ENCODE measurements at places on chromosomes 2 and 18. TPM values are rescaled to one million over a fixed set of nuclear protein-coding genes. Genes with fewer than 3 reads are reported as not detected.

CFC1 gene
- not detected for total RNA-seq

AQP12A gene
- total RNA-seq, result not detected

- DNase-seq, result no peak
Measured at GRCh38 chr18:78630981-78631510, 348.6 kb upstream of the SALL3 start.

- no peak for DNase-seq
Measured at GRCh38 chr2:234797566-234798250, 154.1 kb upstream of the SH3BP4 start.

FIGN gene
- total RNA-seq, result 9.0 TPM

DNA sequence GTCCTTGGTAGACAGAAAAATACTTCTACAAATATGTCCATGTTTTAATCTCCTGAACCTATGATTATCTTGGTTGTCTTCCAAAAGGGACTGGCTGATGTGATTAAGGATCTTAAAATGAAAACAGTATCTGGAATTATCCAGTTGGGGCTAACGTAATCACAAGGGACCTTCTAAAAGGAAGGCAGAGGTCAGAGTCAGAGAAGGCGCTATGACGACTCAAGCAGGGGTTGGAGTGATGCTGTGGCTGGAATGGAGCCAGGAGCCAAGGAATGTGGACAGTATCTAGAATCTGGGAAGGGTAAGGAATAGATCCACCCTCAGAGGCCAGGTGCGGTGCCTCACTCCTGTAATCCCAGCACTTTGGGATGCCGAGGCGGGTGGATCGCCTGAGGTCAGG is 4.2 kb upstream of the USP14 start:
- DNase-seq, result no peak

- no peak for DNase-seq
Measured at GRCh38 chr18:77056344-77057005, 76.1 kb downstream of the MBP start.

MRO gene
- total RNA-seq, result not detected

DNA sequence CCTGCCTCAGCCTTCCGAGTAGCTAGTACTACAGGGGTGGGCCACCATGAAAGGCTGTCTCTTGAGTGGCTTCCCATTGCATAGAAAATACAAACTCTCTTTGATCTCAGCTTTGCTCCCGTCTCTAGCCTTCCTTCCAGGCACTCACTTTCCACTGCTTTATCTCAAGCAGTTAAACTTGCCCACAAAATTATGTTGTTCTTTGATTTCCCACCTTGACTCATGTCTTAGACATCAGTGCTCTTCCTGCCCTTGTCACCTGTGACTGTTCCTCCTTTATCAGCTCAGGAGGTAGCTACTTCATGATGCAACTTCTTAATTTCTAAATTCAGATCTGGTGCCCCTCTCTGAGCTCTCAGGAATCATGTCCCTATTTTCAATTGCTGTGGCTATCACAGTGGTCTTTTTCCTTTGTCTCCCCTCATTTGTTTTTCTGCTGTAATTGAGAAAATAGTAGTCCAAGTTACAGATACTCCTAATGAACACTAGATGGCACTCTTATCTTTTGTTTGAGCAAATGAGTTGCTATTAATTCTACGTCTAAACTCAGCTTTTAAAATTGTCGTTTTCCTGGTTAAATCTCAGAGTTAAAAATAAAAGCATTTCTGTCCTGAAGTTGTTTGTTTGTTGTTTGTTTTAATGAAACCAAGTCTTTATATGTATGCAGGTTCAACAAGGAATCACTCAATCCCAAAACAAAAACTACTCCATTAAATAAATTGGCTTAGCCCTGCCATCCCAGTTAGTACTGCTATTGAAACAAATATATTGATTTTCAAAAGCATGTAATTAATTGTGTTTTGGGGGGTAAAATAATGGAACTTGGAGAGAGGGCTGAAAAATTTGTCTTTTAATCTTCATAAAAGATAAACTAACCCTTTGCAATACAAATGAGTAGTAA is 46.9 kb upstream of the GREB1L start:
- peak; percentile 55 for DNase-seq

PTPRN gene
- total RNA-seq, result not detected

EPB41L3 gene
- not detected for total RNA-seq

GRCh38 chr2:24233321-24233720 is 58.5 kb downstream of the FAM228A start:
- no peak for DNase-seq

DNA sequence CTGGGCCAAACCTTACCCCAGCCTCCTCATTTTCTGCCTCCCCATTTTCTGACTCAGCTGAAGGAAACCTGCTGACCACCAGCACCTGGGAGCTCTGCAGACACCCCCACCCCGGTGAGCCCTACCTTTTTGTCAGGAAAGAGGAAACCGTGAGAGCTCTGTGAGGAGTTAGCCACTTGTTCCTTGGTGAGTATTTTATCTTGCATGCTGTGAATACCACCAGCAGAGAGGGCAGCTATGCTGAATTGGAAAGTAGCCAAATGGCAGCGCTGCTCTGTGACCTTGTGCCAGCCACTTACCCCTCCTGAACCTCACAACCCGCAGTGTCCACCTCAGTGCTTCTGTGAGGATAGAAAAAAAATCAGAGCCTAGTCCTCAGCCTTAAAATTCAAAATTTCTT is 2.5 kb downstream of the MPPE1 start:
- no peak for DNase-seq

GRHL1 gene
- total RNA-seq, result 2.0 TPM

DNA sequence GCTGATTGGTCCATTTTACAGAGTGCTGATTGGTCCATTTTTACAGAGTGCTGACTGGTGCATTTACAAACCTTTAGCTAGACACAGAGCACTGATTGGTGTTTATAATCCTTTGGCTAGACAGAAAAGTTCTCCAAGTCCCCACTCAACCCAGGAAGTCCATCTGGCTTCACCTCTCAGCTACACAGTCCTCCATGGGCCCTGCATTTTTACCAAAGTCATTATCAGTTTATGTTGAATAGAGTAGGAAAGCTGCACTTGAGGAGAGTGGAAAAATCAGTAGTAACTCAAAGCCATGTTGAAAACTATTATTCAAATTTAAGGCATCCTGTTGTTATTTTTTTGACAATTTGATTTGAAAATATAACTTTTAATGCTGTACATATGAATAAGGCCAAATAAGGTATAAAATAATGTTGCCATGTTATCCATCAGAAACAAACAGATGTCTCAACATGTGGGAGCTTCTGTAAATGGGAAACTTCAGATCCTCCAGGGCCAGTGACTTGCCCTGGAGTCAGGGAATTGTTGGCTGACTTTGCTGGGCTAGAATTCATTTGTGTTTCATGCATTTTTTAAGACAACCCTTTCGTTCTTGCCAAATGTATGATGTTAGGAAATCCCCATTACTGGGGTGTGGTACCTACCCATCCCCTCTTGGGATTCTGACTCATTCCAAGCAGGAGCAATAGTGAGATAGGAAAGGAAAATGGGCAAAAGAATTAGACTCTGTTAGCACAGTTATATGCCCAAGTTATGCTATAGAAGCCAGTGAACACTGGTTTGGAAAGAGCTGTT is 37.8 kb upstream of the CCDC195 start:
- DNase-seq, result peak; percentile 73

- DNase-seq, result peak; percentile 39
Measured at GRCh38 chr2:167689444-167689843, 558.0 kb downstream of the STK39 start.

NPPC gene
- not detected for total RNA-seq

GRCh38 chr2:65999103-65999502 is 435.8 kb upstream of the MEIS1 start:
- no peak for DNase-seq

PLB1 gene
- total RNA-seq, result 0.91 TPM

- no peak for DNase-seq
Measured at GRCh38 chr2:42055573-42056514, 8.0 kb downstream of the PKDCC start.

DNA sequence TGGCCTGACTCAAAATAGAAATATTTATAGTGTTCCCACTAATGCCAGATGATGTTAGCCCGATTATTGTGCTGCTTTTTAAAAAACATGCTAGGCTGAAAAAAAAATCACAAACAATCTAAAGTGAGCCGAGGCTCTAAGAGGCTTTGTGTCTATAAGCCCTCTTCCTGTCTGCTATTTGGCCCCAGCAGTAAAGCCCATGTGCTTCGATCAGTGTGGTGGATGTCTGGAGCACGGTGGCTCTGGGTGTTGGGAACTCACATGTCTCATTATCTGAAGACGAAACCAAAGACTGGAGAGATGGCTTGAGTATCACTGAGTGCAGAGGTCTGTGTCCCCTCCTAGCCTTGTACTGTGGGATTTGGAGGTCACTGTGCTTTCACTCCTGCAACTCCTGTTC is 55.1 kb downstream of the INO80C start:
- DNase-seq, result no peak

DNA sequence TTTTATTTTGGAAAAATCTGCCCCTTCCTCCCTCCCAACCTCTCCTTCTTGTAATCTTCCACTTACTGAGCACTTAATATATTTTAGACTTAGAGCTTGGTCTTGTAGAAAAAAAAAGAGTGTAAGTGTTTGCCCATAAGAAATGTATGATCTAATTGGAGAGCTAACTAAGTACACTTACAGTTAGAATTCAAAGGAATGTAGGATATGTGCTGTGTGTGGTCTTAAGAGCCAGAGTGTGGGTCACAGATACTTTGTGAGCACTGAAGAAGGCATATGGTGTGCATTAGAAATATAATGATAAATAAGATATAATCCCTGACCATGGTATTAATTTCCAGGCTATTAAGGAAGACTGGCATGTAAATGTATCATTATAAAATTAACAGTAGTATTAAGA is 91.8 kb upstream of the ZNF521 start:
- DNase-seq, result no peak

GRCh38 chr2:221553333-221553732 is 18.8 kb downstream of the EPHA4 start:
- no peak for DNase-seq

- DNase-seq, result no peak
Measured at GRCh38 chr2:199197448-199197847, 260.3 kb downstream of the SATB2 start.

GRCh38 chr2:119699016-119699606 is 20.1 kb downstream of the TMEM177 start:
- no peak for DNase-seq

DNA sequence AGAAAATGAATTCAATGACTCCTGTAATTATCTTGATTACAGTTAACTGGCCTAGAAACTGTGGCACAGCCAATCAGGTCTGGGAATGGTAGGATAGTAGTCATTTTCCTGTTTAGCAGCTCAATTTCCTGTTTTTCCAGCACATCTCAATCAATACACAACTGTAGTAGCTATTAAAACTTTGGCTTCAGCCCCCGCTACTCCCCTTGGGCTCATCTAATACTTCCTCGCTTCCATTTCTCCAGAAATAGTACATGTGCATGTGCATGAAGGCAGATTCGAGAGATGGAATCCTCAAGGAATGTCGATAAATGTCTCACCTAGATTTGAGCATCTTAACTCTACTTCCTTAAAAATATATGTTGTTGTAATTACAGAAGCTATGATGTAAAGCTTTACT is 9.7 kb downstream of the COBLL1 start:
- DNase-seq, result no peak

GRCh38 chr18:76982038-76982437 is 150.5 kb downstream of the MBP start:
- no peak for DNase-seq

LINC00305 gene
- total RNA-seq, result not detected

GRCh38 chr2:55776479-55776878 is 82.8 kb upstream of the PNPT1 start:
- peak; percentile 81 for DNase-seq

ALPP gene
- 0.35 TPM for total RNA-seq

GRCh38 chr2:45974056-45974455 is 322.6 kb downstream of the PRKCE start:
- DNase-seq, result no peak

ZSWIM2 gene
- not detected for total RNA-seq

DNA sequence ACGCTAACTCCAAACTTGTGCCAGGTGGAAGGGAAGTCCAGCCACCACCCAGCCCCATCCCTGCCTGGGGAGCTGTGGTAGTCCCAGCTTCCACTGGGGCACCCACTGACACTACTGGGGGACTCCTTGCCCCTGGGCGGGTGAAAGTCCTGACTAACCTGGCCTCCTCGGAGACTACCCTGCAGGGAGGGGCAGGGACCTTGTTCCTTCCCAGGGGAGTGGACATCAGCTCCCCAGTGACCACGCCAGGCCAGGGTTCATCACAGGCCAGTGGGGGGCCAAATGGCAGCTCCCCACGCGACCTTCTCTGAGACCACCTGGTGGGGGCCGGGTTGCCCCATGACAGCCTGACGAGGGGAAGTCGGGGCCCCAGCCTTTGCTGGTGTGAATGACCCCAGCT is 420.0 kb upstream of the SALL3 start:
- DNase-seq, result no peak

GRCh38 chr2:186532891-186533290 is 46.8 kb downstream of the ZC3H15 start:
- DNase-seq, result no peak

DNA sequence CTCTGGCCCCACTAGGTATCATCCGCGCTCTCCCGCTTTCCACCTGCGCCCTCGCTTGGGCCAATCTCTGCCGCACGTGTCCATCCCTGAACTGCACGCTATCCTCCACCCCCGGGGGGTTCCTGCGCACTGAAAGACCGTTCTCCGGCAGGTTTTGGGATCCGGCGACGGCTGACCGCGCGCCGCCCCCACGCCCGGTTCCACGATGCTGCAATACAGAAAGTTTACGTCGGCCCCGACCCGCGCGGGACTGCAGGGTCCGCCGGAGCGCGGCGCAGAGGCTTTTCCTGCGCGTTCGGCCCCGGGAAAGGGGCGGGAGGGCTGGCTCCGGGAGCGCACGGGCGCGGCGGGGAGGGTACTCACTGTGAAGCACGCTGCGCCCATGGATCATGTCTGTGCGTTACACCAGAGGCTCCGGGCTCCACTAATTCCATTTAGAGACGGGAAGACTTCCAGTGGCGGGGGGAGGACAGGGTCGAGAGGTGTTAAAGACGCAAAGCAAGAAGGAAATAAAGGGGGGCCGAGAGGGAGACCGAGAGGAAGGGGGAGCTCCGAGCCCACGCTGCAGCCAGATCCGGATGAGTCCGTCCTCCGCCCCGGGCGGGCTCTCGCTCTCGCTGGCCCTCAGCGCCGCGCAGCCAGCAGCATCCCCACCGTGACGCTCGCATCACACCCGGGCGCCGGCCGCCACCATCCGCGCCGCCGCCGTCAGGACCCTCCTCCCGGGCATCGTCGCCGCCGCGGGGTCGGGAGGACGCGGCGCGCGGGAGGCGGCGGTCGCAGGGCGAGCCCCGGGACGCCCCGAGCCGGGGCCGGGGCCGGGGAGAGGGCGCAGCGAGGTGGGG is 664 bp downstream of the NETO1 start:
- DNase-seq, result no peak

- DNase-seq, result no peak
Measured at GRCh38 chr2:16861111-16861510, 195.5 kb upstream of the CYRIA start.

DNA sequence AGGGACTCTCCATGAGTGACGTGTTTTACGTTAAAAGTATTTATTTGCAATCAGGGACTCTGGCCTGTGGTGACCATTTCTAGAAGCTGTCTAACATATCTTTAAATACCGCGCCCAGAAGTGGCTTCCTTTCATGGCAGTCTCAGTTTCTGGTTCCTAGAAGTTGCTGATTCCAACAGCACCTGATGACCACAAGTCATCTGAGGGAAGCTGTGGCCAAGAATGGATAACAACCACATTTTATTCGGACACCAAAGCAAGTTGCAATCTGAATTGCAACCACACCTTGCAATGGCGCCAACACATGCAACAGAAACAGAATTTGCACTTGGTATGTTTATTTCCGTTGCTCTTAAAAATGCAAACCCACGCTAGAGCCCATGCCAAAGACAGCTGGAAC is 33.1 kb downstream of the MEX3C start:
- no peak for DNase-seq

GATA6 gene
- 14.0 TPM for total RNA-seq

DLGAP1 gene
- total RNA-seq, result not detected
